ENCODE measurements at places on chromosomes 12 and 14.

DNA sequence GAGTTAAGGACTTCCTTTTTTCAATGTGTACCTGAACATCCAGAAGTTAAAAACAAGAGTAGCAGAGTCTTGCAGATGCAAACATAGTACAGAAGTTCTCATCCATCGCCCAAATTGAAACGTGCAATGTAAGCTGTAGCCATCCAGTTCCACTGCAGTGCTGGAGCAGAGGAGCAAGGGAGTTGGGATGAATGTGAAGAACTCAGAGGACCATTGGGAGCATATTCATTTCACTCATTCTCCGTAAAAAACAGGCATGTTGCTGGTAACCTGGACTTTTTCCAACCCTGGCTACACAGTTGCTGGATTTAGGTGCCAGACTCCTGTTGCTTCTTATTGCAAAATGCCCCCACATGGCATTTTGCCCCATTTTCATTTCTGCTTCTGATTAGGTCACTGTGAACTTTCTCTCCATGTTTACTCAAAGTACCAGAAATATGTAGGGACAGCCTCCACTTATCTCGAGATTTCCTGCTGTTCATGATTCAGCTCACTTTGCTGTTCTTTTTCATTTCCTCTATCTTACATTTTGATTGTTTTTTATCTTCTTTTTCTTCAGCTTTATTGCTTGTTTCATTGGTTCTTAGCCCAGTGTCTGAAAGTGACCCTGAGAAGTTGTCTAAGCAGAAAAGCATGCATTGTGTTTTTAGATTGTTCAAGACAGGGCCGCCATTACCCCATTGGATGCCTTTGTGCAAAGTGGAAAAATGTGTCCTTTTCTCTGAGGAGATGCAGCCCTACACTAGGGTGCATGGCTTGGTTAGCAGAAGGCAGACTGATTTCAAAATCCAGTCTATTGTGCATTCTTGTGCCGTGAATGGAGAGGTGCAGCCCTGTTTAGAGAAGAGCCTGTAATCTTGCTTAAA is 109.0 kb upstream of the AMIGO2 start:
- DNase-seq = peak; percentile 59

DNA sequence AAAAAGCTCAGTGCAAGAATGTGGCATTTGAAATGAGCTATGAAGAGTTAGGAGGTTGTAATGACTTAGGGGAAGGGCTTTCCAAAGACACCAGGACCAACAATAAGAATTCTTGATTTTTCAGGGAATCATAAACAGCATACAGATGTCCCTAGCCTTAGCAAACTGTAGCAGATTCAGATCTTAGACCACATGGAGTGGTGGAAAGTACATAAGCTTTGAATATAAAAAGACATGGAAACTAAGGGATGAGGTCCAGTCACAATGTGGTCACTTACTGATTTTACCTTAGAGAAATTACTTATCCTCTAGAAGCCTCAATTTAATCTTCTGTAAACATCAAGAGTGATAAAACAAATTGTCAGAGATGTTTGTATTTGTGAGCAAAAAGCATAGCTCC is 186.6 kb downstream of the DUSP6 start:
- DNase-seq = no peak

DNA sequence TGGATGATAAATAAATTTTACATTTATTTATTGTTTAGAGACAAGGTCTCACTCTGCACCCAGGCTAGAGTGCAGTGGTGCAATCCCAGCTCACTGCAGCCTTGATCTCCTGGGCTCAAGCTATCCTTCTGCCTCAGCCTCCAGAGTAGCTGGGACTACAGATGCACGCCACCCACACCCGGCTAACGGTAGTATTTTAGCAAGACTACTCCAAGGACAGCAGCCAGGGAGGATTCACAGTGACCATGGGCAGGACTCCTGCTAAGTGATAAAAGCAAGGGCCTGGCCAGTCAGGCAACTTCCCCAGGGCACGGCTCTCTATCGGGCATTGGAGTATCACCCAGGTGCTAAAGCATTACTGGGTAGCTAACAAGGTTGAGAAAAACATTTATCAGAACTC is 55.4 kb downstream of the ARL6IP4 start:
- no peak for DNase-seq

DNA sequence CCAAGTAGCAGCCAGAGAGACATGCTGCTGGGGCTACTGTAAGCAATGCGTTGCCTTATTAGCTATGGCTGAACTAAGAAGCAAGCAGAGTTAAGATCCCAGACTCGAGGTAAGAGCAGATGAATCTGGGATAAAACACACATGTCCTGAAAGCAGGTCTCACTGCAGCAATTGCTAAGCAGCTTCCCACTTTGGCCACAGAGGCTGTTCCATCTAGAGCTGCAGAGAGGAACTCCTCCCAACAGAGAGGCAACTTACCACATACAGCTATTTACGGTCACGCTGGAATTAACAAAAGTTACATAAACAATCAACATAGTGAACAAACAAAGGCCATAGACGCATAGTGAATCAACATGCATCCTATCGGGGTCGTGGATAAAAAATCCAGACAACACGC is 90.2 kb downstream of the KSR2 start:
- DNase-seq = no peak

- no peak for DNase-seq
Measured at GRCh38 chr12:57460468-57460784, 841 bp downstream of the GLI1 start.
